ENCODE measurements at places on chromosomes 1 and 21.
A peak's percentile ranks its signal among the peaks of the same experiment; 100 is the strongest.

GRCh38 chr1:11143907-11144306, 44.2 kb upstream of the EXOSC10 start:
- DNase-seq: no peak

DNA sequence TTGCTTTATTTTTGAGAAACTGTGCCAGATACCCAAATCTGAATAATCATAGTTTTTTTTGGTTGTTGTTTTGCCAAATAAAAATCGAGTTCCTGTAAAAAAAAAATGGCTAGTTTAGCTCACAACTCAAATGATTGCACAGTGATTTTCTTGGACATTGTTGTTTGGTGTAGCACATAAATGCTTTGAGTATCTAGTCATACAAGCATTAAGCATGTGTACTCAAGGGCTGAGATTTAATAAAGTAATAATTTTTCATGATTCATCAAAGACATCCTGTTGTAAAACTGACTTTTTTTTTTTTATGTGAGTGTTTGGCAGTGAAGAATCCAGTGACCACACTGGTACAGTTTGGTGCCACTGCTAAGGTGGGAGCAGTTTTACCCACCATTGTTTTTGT, 18.8 kb downstream of the ITSN1 start:
- DNase-seq: no peak

GRCh38 chr1:172977296-172978017, 73.3 kb downstream of the TNFSF18 start:
- no peak for DNase-seq

DNA sequence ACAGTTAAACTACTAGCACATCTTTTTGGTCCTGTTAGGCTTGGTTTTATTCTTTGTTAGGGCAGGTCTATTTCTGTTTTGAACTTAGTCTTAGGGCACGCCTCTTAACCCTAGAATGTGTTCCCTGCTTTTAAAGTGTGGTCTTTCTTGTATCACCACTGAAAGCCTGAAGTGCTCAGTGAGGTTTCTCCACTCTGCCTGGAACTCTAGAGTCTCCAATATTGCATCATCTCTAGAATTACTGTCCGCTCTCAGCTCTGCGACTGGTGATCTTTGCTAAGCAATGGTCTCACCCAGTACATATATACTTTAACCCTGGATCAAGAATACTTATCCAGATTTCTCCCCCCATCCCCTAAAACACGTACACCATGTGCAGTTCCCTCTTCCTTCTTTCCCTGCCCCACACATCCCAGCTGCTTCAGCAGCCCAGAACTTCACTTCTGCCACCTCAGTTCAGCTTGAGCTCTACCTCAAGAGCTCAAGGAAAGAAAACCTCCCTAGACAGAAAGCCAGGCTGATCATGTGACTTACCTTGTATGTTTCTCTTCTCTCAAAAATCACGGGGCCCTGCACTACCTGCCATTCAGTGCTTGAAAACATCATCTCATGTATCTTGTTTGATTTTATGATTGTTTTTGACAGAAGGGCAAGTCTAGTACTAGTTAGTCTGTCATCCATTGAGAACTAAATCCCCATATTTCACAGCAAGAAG, 59.9 kb downstream of the TENT5C start:
- DNase-seq: no peak

DNA sequence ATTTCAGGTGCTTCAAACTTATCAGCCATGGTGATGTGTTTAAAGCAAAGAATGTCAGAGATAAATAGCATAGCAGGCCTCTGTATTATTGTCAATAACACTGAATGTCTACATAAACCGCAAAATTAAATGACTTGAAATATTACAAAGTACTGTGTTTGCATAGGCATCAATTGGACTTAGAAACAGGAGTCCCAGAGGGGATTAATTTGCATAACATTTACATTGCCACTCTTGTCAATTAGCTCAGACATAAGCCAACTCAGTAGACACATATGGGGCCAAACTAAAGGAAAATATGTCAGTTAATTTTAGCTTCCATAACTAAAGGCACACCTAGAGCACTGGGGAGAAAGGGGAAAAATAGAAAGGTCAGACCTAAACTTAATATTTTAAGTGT, 814.5 kb upstream of the NEGR1 start:
- no peak for DNase-seq

DNA sequence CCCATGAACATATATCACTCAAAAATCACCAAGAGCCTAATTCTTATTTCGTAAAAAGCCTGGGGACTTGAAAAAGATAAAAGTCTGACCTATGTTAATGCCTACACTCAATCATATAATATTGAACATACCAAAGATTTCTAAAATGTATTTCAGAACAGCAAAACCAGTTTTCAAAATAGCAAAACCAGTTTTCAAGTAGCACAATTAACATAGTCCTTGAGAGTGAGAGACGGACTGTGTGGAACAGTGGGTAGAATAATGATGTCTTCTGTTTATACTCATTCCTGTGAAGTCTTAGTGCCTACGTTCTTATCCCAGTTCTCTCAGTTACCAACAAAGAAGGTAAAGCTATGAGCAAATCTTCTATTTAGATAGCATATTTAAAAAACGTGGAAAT, 22.3 kb upstream of the RGS2 start:
- DNase-seq: no peak

DNA sequence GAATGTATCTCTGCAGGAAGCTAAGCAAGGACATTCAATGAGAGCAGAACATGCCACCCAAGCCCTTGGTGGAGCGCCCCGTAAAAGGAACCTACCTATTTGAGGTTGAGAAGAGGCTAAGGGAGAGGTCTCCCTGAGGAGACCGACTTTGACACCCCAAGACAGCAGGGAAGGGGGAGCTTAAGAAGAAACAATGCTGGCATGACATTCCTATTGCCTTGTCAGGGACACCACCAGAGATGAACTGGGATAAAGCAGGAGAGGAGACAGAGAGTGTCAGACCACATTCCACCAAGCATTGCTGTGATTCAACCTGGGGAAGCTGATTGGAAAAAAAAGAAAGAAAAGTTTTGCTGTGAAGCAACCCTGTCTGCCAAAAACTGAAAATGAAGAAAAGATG, 13.3 kb upstream of the S100A2 start:
- DNase-seq: no peak

- no peak for DNase-seq
Observed at GRCh38 chr1:229231754-229232119, 39.2 kb upstream of the RAB4A start.

- DNase-seq: peak; percentile 61
Observed at GRCh38 chr1:2046174-2046917, 3.9 kb upstream of the PRKCZ start.

DNA sequence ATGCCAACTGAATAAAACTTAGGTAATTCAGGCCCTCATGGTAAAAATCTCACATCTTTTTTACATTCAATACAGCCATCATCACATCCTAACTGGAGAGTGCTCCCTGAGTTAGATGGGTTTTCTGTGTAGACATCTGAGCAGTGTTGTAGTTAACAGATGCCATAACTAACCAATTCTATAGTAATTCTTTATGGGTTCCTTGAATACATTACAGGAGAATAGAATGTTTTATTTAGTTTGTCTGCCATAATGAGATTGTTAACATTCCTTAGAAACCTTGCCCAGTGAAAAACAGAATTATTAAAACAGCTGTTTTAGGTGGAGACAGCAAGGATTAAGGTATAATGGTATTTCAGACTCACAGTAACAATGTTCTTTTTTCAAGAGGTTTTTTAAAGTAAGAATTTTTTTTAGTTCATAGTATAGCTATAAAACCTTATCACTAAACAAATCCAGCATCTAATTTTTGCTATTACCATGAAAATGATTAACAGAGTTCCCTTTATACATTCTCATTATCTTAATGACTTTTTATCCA, 95.3 kb downstream of the ATP5PO start:
- DNase-seq: no peak

- no peak for DNase-seq
Observed at GRCh38 chr1:61436016-61436415, 288.9 kb downstream of the TM2D1 start.

DNA sequence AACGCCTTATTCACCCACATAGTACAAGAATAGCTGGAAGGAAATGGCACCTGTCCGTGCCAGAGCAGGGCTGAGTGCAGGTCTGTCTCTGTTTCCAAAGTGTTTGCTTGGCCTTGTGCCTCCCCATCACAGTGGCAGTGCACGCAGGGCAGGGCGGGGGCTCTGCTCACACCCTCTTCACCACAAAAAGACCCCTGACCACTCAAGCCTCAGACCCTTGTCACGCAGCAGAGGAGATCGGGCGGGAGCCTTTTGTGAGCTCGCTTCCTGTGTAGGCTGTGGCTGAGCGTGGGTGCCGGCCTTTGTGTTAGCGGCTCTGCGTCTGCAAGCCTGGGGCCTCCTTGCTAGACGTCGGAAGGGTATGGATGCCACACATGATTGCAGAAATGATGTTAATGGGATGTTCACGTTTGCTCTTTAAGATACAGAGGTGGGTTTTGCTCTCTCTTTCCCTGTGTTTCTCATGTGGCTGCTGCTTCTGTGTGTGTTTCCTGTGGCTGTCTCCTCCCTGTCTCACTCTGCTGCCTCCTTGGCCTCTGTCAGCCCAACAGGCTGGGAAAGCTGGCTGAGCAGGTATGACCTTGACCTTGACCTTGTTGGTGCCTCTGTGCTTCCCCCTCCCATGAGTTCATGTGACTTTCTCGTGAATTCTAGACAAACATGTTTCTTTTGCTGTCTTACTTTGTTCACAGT, 45.4 kb downstream of the S100B start:
- peak; percentile 71 for DNase-seq

GRCh38 chr1:218828125-218828650, 345.5 kb upstream of the LYPLAL1 start:
- DNase-seq: no peak

DNA sequence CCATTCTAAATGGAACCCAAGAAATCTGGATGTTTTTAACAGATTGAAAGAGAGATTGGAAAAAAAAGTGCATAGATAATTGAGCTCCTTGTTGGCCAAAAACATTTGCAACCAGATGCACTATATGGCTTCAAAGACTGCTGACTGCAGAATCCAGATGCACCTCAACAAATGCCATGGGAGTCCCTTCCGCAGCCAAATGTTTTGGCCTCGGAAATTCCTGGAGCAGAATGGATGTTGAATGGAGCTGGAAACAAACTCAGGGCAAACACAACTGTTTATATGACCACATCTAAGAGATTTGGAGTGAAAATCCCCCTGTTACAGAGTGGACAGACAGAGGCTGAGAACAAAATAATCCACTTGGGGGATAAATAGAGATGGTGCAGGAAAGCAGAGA, 285.0 kb upstream of the NFIA start:
- DNase-seq: no peak

- no peak for DNase-seq
Observed at GRCh38 chr1:234643111-234643849, 33.3 kb upstream of the IRF2BP2 start.

DNA sequence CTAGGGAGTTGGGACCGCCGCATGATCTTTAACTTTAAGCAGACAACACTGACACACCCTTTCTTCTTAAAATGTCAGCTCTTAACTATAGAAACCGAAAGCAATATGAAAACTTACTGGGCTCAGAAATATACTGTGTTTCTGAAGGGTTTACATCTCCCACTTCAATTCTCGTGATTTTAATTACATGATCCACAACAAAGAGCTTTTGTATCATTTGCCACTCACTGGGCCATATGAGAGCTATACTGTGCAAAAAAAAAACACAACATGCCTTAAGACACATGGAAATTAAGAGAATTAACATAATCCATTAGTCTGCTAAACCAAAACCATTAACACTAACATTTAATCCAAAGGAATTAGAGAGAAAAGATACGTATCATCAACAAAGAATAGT, 35.0 kb upstream of the RAP1GAP start:
- DNase-seq: no peak
